NCI-H2029 treated with DMSO at 0.1 percent for 48 hours (cell line): ENCODE measurements at places on chromosomes 1 and 21.

DNA sequence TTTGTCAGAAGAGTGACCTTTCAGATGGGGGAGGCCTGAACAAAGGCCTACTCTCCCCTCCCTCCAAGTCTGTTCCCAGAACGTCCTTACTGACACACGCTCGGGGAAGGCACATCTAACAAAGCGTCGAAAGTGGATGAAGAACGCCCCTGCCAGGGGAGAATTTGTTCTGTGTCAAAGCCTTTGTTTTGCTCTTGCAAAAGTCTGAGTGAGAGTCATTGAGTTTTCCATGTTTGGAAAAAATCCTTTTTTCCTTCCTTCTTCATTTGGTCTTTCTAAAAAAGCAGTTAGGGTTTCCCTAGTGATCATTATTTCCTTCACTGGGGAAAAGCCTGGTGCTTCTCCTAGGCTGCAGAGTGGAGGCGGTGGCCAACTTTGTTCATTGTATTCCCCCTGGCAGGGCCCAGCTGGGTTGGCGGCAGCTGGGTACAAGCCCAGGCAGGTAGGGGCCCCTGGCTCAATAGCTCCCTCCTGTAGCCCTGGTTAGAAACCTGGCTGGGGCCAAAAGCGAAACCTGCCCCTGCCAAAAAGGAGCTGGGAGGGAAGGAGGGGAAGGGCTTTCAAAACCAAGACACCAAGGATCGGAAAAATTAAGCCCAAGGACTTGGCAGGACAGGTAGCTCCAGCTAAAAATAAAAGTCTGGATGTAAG lies 81.1 kb downstream of the ITPKB start:
- DNase-seq = no peak

GRCh38 chr21:31727181-31727580 lies 4.7 kb downstream of the SCAF4 start:
- DNase-seq = no peak

DNA sequence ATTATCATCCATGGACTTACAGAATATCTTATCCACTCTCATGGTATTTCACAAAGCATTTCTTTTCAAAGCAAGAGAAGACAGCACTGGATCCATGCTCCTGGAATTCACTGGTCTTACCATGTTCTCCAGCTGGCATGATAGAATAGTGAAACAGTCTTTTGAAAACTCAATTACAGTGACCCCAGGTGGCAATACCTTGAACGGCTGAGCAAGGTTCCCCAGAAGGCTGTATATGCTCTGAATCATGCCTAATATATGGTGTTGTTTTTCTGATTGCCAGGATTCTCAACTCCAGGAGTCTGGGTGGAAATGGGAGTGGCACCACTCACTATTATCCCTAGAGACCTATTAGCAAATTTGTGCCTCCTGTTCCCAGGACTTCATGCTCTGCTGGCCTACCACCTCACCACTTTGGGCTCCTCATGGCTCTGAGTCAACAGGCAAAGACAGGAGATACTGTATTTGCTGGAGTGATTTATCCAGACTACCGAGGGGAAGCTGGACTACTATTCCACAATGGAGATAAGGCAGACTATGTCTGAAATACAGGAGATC lies 87.6 kb downstream of the CATSPERE start:
- DNase-seq = no peak

DNA sequence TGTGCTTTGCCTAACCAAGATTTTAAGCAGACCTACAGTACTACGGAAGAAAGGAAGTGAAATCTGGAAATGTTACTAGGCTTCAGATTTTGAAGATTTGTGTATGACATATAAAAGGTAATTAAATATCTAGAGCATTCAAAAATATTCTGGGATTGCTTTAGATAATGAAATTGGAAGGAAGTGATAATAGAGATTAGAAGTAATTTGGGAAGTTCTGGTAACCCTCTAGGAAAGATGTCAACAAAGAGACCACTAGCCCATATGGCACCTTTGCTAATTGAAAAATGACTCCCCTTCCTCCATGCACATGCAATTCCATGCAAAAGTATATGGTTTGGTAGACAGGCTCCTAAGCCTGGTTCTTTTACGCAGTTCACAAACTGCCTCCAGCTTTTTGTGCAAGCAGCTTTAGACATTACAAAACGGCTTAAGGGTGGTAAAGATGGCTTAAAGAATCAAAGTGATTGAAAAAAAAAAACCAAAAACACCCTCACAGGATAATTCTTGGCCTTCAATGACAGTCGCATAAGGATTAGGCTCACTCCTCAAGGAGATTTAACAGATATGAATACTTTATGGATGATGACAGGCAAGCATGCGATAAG lies 81.8 kb downstream of the LRRC7 start:
- DNase-seq = no peak
